Immature natural killer cell (primary cell): ENCODE measurements at places on chromosomes 6 and 20. TPM values are rescaled to one million over a fixed set of nuclear protein-coding genes. Genes with fewer than 3 reads are reported as not detected.

DNA sequence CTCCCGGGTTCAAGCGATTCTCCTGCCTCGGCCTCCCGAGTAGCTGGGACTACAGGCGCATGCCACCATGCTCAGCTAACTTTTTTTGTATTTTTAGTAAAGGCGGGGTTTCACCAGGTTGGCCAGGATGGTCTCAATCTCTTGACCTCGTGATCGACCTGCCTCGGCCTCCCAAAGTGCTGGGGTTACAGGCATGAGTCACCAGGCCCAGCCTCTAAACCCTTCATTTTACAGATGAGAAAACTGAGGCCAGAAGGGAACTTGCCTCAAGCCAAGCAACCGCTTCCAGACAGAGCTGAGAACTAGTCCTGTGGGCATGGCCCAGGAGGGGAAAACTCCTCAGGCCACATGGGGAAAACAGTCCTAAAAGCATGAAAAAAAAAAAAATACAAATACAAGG lies 47.1 kb downstream of the ZMYND8 start:
- peaks cover 15% of the 10 kb centered on the region for H3K36me3 ChIP-seq
- peaks cover 2% of the 10 kb centered on the region for H3K27me3 ChIP-seq
- H3K4me3 ChIP-seq, result no peak overlapping the region

DNA sequence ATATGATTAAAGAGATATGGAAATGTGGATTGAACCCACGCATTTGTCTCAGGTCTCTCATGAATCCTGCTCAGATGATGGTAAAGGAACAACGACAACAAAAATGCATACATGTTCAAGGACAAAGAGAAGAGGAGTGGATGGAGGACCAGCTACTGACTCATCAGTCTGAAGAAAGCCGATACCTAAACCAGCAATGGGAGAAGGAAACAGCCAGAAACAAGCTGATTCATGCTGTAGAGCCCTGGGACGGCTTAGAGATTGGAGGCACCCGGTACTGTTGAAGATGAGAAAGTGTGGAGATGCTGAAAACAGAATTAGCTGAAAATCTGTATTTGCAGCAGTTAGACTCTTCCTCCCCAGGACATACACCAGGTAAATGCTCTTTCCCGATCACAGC lies 14.4 kb upstream of the RIPPLY2 start:
- H3K27me3 ChIP-seq, result peaks cover 12% of the 10 kb centered on the region
- no peaks in the 10 kb centered on the region for H3K36me3 ChIP-seq
- DNase-seq, result no peak
- no peak overlapping the region for H3K4me3 ChIP-seq
- H3K4me1 ChIP-seq, result no peaks in the 10 kb centered on the region

GRCh38 chr6:157107915-157108651 lies 215.2 kb downstream of the TMEM242 start:
- H3K27ac ChIP-seq, result peak overlapping the region; percentile 78
- peaks cover 61% of the 10 kb centered on the region for H3K4me1 ChIP-seq
- peaks cover 2% of the 10 kb centered on the region for H3K27me3 ChIP-seq
- no peak overlapping the region for H3K4me3 ChIP-seq

DNA sequence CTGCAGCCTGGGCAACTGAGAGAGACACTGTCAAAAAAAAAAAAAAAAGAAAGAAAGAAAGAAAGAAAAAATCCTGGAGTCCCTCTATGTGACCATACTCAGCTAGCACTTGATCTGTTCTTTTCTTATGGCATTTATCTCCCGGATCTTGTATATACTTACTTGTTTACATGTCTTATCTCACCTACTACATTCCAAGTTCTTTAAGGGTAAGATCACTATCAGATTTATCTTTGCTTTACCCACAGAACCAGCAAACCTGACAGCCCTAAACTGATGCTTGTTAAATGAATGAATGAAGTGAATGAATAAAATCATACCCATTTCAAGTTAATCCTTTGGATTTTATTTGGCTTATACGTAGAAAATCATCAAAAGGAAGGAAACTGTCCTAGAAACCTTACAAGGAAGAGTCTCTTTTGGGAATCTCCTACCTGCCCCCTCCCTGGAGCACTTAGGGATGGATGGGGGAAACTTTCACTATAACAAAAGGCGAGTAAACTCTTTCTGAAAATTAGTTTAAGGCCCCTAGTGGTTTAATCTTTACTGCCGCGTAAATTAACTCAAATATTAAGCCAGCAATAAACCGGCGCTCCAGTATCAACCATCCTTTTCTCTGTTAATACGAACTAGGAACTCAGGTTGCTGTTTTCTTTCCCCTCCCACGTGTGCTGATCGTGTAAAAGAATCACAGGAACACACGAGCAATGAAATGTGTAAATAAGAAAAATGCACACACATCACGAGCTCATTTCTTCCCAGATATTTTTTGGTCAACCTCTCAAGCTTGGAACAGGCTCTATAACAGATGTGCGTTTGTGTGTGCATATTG lies 1.3 kb upstream of the UTRN start:
- peak overlapping the region; percentile 93 for H3K4me3 ChIP-seq
- H3K27ac ChIP-seq, result peak overlapping the region; percentile 88
- no peaks in the 10 kb centered on the region for H3K36me3 ChIP-seq
- H3K27me3 ChIP-seq, result peaks cover 7% of the 10 kb centered on the region
- DNase-seq, result no peak

DNA sequence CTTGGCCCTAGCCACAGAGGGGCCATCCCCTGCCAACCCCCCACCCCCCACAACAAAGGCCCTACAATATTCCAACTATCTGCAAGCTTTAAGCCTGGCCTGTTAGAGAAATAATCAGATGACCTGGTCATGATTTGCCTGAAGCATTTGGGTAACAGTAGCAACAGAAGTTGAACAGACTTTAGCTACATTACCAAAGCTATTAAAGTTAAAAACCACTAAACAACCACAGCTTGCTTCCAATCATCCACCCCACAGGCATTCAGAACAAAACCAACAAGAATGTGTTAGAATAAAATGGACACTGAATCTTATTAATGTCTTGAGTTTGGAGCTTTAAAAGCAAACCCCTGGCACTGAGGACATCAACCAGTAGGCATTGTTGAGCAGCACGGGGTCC lies 250.9 kb downstream of the LRFN2 start:
- no peaks in the 10 kb centered on the region for H3K36me3 ChIP-seq
- DNase-seq, result no peak
- H3K4me1 ChIP-seq, result peaks cover 5% of the 10 kb centered on the region
- H3K4me3 ChIP-seq, result no peak overlapping the region

MEI4 gene
- polyA plus RNA-seq, result not detected

HLA-DQB1 gene
- 2.5 TPM for polyA plus RNA-seq

GRCh38 chr20:20887593-20888265 lies 175.3 kb upstream of the RALGAPA2 start:
- peaks cover 12% of the 10 kb centered on the region for H3K27me3 ChIP-seq
- no peak for DNase-seq
- no peaks in the 10 kb centered on the region for H3K36me3 ChIP-seq
- no peak overlapping the region for H3K4me3 ChIP-seq

DDX43 gene
- polyA plus RNA-seq, result 2.9 TPM

DNA sequence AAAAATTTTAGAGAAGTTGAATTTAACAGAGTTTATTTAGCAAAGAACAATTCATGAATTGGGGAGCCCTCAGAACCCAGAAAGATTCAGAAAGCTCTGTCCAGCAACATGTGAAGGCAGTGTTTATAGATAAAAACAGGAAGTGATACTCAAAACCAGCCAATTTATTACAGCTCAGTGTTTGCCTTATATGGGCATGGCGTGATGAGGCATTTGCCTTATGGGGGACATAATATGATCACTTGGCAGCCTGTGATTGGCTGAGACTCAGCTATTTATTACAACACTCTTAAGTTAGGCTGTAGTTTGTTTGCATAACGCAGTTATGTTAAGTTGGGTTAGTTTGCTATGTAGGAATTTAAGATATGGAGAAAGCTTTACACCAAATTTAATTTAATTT lies 11.5 kb downstream of the HLA-DPA1 start:
- DNase-seq, result no peak
- no peak overlapping the region for H3K27ac ChIP-seq
- no peak overlapping the region for H3K4me3 ChIP-seq
- H3K36me3 ChIP-seq, result peaks cover 21% of the 10 kb centered on the region
- peaks cover 8% of the 10 kb centered on the region for H3K4me1 ChIP-seq

DNA sequence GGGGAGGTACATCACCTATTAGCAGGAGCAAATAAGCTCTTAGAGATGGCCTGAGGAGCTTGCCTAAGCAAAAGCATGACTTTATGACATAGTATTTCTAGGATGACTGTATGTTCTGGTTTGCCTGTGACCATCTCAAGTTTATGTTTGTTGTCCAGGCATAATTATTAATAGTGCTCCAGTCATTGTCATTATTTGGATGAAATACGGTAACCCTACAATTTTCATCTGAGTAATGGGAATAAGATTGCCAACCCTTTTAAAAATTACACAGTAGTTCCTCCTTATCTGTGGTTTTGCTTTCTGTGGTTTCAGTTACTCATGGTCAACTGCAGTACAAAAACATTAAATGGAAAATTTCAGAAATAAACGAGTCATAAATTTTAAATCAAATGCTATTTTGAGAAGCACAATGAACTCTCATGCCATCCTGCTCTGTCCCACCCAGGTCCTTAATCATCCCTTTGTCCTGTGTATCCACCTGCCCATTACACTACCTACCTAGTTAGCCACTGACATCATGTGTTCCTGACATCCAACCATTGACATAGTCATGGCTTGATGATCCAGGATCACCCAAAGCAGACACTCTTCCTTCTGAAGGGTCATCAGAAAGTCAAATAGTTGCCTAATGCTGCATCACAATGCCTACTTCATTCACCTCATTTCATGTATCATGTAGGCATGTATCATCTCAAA lies 27.0 kb upstream of the TFB1M start:
- H3K36me3 ChIP-seq, result peaks cover 8% of the 10 kb centered on the region
- peaks cover 10% of the 10 kb centered on the region for H3K4me1 ChIP-seq
- H3K27ac ChIP-seq, result no peak overlapping the region
- H3K4me3 ChIP-seq, result no peak overlapping the region
- no peak for DNase-seq

- no peak for DNase-seq
- no peak overlapping the region for H3K4me3 ChIP-seq
- H3K27ac ChIP-seq, result no peak overlapping the region
- no peaks in the 10 kb centered on the region for H3K36me3 ChIP-seq
- no peaks in the 10 kb centered on the region for H3K4me1 ChIP-seq
Observed at GRCh38 chr6:46925563-46926253, 4.0 kb upstream of the ADGRF5 start.

- DNase-seq, result no peak
- H3K4me3 ChIP-seq, result no peak overlapping the region
- no peaks in the 10 kb centered on the region for H3K4me1 ChIP-seq
- peaks cover 6% of the 10 kb centered on the region for H3K27me3 ChIP-seq
- H3K36me3 ChIP-seq, result no peaks in the 10 kb centered on the region
Observed at GRCh38 chr20:45223136-45223535, 2.0 kb downstream of the SEMG2 start.

DNA sequence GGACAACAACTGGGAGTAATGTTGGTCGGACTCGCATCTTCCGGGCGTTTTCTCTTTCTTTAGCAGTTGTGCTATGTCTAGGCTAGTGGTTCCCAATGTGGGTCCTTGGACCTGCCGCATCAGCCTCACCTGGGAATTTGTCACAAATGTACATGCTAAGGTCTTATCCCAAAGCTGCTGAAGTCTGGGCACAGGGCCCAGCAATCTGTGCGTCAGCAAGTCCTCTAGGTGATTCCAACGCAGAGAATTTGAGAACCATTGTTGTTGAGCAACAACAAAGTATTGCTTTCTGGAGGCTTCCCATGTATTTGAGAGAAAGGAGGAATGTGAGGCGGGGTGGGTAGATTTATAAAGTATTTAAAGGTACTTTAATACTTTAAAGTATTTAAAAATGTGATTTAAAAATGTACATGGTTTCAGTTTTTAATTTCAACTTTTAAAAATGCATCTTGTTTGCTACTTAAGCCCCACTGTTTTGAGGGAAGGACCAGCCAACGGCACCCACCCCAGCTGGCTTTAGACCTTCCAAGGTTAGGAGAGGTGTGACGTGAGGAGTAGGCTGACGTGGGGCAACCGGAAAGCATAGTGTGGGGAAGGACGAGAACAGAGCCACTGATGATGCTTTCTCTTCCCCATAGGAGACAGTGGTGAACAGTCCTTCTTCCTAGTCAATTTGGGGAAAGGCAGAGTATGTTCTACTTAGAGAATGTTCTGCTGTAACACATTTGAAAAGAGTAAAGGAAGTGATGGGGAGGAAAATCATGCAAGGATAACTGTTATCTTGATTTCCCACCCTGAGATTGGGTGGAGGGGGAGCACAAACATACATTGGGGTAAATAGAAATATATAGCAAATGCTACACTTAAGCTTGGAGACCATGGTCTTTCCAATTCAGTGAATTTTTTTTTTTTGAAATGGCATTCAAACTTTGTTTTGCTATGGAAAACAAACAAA lies 4.3 kb downstream of the UST start:
- H3K4me3 ChIP-seq, result no peak overlapping the region
- no peaks in the 10 kb centered on the region for H3K36me3 ChIP-seq
- peaks cover 9% of the 10 kb centered on the region for H3K27me3 ChIP-seq
- no peak overlapping the region for H3K27ac ChIP-seq

TPMT gene
- polyA plus RNA-seq, result 24.8 TPM

CCN6 gene
- not detected for polyA plus RNA-seq

DNA sequence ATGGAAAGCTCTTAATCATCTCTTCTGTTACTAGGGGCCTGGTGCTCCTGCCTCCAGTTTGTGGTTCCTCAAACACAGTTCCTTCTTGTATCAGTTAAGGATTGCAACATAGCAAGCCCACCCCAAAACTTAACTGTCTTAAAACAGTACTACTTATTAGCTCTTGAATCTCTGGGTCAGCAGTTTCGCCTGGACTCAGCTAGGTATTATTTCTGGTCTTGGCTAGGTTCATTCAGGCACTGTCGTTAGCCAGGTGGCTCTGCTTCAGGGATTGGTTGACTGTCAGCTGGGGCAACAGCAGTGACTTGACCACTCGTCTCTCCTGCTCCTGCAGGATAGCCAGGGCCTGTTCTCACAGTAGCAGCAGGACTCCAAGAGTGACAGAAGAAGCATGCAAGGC lies 30.0 kb upstream of the RALY start:
- no peak for DNase-seq
- H3K4me1 ChIP-seq, result no peaks in the 10 kb centered on the region

FAM209A gene
- polyA plus RNA-seq, result not detected

DNA sequence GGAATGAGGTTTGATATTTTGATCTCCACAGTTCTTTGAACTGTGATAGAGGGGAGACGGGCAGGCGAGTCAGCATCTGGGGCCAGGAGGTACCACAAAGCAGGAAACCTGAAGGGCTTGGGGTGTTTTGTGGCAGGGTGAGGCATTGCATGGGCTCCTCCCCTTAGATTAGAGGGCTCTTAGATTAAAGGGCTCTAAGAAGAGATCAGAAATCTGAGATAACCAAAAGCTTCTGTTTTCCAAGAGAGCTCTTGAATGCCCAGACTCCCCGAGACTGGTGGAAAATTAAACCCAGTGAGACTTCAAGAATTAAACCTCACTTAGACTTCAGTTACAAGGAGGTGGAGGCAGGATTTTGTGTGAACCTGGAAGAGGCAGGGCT lies 2.4 kb upstream of the GPX5 start:
- no peak for DNase-seq
- no peak overlapping the region for H3K27ac ChIP-seq
- no peaks in the 10 kb centered on the region for H3K4me1 ChIP-seq
- H3K36me3 ChIP-seq, result no peaks in the 10 kb centered on the region
- H3K4me3 ChIP-seq, result no peak overlapping the region

GRCh38 chr6:27096834-27097511 lies 150.5 kb upstream of the PRSS16 start:
- peak overlapping the region; percentile 86 for H3K4me3 ChIP-seq
- no peak overlapping the region for H3K27ac ChIP-seq
- H3K27me3 ChIP-seq, result peaks cover 49% of the 10 kb centered on the region
- DNase-seq, result no peak
- peaks cover 20% of the 10 kb centered on the region for H3K4me1 ChIP-seq

GRCh38 chr6:123529058-123529457 lies 107.7 kb downstream of the TRDN start:
- H3K27ac ChIP-seq, result no peak overlapping the region
- no peaks in the 10 kb centered on the region for H3K36me3 ChIP-seq
- H3K4me1 ChIP-seq, result no peaks in the 10 kb centered on the region
- H3K27me3 ChIP-seq, result no peaks in the 10 kb centered on the region
- no peak overlapping the region for H3K4me3 ChIP-seq
